MG63 (cell line): ENCODE measurements at places on chromosomes 6 and 20. TPM values are rescaled to one million over a fixed set of nuclear protein-coding genes. Genes with fewer than 3 reads are reported as not detected.

PM20D2 gene
- total RNA-seq = 21.6 and 34.5 TPM in 2 replicates

VGLL2 gene
- total RNA-seq = not detected in 2 replicates

SLC13A3 gene
- not detected in 2 replicates for total RNA-seq

LTB gene
- not detected in 2 replicates for total RNA-seq

HLA-DRB5 gene
- total RNA-seq = not detected in 2 replicates

DDX43 gene
- total RNA-seq = not detected in 2 replicates

LPIN3 gene
- 3.6 and 8.6 TPM in 2 replicates for total RNA-seq

MMP24 gene
- 43.2 and 52.3 TPM in 2 replicates for total RNA-seq

EDN1 gene
- total RNA-seq = 23.2 and 26.8 TPM in 2 replicates

COL21A1 gene
- total RNA-seq = not detected in 2 replicates

TSHZ2 gene
- total RNA-seq = not detected in 2 replicates

OVOL2 gene
- not detected in 2 replicates for total RNA-seq

VSTM2L gene
- 0.81 and 4.0 TPM in 2 replicates for total RNA-seq

SNAP25 gene
- not detected in 2 replicates for total RNA-seq

RAET1L gene
- 1.4 TPM in 1 of 2 replicates, not detected in the other for total RNA-seq

ADGRF1 gene
- total RNA-seq = not detected in 2 replicates

ADGRB3 gene
- total RNA-seq = not detected in 2 replicates

MYH7B gene
- not detected in 2 replicates for total RNA-seq

DPPA5 gene
- total RNA-seq = not detected in 2 replicates

EFCAB8 gene
- total RNA-seq = not detected in 2 replicates

TSPO2 gene
- total RNA-seq = not detected in 2 replicates

SKIC2 gene
- total RNA-seq = 22.9 and 25.2 TPM in 2 replicates

APOM gene
- total RNA-seq = 0.56 TPM in 1 of 2 replicates, not detected in the other

IFNGR1 gene
- 53.9 and 76.7 TPM in 2 replicates for total RNA-seq

NFATC2 gene
- not detected in 2 replicates for total RNA-seq

SNRPB2 gene
- 59.1 and 90.9 TPM in 2 replicates for total RNA-seq

SYCP2 gene
- 0.16 and 1.2 TPM in 2 replicates for total RNA-seq

GPX5 gene
- total RNA-seq = not detected in 2 replicates

C20orf202 gene
- not detected in 2 replicates for total RNA-seq

HLA-DMB gene
- total RNA-seq = 0.76 and 0.79 TPM in 2 replicates

ZNF391 gene
- total RNA-seq = 3.3 and 5.3 TPM in 2 replicates
